Cortex of kidney (tissue), 1 donor: ENCODE measurements at places on chromosomes 2 and 18.

DNA sequence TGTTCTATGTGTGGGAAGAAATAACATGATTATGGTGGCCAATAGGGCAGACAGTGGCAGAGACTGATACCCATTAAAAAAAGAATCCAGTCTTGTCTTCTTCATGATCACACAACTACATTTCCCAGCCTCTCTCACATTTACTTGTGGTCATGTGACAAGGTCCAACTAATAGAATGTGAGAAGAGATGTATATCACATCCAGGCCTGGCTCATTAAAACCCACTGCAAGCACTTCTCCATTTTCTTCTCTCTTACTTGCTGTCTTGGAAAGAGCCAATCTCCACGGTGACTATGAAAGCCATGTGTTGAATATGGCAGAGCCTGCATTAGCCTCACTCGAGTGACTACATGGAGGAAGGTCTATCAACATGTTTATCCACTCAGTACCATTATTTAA lies 306.2 kb upstream of the ZEB2 start:
- DNase-seq, result no peak

- no peak for DNase-seq
Measured at GRCh38 chr2:32977228-32977758, 30.5 kb downstream of the LTBP1 start.

DNA sequence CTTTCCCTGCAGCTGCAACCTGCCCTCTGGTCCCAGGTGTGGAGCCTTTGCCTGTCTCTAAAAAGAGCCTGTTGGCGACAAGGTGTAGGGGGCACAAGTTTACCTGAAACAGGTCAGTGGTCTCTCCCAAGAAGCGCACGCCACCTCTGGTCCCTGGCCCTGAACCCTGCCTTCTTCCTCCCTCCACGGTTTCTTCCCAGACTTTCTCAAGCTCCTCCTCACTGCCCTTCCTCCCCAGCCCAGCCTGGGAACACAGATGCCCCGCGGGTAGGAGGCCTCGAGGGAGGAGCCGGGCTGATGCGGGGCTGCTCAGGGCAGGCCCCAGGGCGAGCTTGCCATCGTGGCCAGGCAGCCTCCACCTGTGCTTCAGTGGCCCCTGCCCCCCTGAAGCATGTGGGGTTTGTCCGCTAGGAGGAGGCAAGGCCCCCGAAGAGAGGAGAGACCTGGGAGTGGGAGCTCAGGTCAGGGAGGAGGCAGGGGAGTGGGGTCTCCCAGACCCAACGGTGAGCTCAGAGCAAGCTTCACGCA lies 89.5 kb downstream of the SMAD7 start:
- DNase-seq, result no peak

DNA sequence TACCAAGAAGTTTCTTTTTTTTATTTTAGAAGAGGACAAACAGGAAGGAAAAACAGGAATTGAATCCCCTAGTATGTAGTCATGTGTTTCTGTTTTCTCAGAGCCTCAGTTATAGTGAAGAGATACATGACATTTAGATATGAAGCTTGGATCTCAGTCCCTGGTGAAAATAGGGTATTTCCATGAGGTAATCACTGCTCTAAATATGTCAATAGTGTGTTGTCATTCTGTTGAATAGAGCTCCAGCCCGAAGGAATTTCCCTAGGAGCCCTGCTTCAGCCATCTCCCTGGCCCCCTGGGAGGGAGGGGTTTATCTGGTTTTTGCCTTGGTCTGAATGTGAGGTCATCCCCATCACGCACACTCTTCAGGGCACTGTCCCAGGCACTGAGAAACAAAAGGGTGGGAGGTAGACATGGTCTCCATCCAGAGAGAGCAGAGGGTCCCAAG lies 47.1 kb upstream of the REL start:
- DNase-seq, result no peak

- no peak for DNase-seq
Measured at GRCh38 chr2:130899306-130899705, 62.6 kb downstream of the ARHGEF4 start.

DNA sequence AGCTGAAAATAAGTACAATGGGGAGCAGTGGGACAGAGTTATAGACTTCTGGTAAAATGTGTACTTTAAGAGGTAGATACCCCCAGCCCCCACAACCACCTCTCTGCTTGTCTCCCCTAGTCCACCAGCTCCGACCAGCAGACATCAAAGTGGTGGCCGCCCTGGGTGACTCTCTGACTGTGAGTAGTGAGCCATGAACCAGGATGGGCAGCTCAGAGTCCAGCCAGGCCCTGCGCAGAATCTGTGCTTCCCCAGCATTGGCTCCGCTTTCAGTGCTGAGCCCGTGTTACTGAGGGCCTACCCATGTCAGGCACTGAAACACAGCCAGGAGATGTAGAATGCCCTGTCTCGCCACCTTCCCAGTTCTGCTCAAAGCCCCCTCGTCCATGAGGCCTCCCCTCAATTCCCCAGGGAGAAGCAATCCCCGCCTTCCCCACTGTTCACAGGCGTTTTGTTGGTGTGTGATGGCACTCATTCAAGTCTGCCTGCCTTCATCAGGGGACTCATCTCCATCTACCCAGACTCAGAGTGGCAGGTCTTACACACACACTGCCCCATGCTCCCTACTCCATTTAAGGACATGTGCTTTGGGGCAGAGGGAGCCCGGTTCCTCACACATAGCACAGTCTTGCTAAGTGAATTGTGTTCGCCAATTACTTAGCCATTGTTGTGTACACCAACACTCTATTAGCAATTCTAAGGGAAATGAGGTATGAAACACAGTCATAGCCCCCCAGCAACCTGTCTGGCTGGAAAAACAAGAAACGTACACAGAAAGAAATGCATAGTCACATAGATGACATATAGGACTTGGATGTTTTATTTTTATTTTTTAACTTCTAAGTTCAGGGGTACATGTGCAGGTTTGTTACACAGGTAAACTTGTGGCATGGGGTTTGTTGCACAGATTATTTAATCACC lies 122.6 kb downstream of the PLB1 start:
- DNase-seq, result no peak

DNA sequence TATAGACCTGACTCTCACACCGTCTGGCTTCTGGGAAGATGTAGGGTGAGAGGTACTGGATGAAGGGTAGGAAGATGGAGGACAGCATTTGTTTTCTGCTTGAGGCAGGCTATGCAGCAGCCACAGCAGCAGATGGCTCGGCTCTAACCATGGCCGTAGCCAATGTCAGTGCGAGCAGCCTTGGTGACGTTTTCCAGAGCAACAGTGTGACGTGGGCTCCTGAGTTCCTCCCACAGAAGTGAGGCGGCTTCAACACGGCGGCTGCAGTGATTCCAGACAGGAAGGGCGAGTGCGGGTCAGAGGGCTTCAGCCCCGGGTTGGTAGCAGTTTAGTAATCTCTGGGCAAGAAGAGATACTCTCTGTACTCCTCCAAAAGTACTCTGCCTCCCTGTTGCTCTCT lies 133.0 kb upstream of the MYT1L start:
- DNase-seq, result no peak

- DNase-seq, result no peak
Measured at GRCh38 chr18:45015788-45016128, 335.1 kb downstream of the SETBP1 start.

GRCh38 chr2:101714118-101714517 lies 16.6 kb downstream of the MAP4K4 start:
- DNase-seq, result no peak

GRCh38 chr2:36528766-36529392 lies 69.1 kb downstream of the FEZ2 start:
- no peak for DNase-seq

DNA sequence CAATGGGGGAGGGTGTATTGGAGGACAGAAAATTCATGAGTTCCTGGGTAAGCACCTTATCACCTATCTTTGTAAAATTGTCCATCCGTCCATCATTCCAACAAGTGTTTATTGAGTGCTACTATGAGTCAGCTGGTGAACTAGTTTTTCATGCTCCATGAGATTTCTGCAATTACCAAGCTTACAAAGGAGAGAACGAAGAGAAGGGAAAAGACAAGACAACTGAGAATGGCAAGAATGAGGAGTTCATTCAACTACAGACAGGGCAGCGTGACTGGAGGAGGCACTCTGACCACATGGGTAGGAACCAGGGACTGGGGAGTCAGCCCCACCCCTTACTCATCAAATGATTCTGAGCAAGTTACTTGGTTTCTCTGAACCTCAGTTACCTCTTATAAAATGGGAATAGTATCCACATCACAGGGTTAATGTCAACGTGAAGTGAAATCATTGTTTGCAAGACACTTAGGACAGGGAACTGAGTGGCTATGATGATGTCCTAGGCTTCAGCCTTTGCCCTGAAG lies 18.6 kb upstream of the TXNDC2 start:
- no peak for DNase-seq

DNA sequence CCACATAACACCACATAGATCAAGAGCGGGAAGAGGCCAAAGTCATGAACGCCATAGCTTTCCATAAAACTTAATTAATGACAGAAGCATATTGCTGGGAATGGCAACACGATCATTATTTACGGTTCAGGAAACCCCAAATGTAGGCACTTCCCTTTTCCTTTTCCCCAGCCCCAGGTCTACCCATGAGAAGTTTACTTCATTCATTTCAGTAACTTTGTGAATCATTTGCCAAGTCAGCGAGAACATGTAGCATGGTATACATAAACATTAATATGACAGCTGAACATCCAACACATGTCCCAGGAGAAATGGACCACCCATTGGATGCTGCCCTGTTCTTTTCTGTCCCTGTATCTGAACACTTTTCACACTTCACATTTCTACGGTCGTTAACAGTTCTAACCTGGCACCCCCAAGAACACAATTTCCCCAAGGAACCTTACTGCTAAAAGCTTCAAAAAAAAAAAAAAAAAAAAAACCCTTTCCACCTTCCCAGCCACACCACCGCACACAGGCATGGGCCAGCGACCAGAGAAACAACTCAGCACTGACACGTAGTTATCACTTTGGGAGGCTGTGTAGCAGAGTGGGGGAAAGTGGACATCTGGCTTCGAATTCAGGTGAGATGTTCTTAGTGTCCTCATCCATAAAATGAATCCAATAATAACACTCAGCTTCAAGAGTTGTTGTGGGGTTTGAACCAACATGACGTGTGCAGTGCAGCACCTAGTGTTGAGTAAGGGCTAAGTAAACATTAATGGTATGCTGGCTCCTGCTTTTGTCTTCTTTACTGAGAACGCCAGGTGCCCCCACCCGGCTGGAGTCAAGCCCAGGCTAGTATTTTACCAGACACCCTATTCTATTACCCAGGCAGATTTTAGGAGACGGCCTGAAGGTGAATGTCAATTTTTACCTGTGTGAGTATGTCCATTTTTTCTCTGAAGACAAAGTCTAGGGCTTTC lies 371.5 kb downstream of the LNPK start:
- DNase-seq, result no peak
